Smooth muscle cell of trachea (primary cell): ENCODE measurements at places on chromosomes 4 and X. TPM values are rescaled to one million over a fixed set of nuclear protein-coding genes. Genes with fewer than 3 reads are reported as not detected.

The PHOX2B gene
- total RNA-seq, result not detected in 2 replicates

The WAS gene
- 0.17 TPM in 1 of 2 replicates, not detected in the other for total RNA-seq

The PCDH19 gene
- total RNA-seq, result under 0.01 TPM in 2 replicates

The IGSF1 gene
- total RNA-seq, result not detected in 2 replicates

The NXF2B gene
- not detected in 2 replicates for total RNA-seq

The XPNPEP2 gene
- total RNA-seq, result 0.73 and 5.0 TPM in 2 replicates

The SLC25A53 gene
- total RNA-seq, result 12.7 and 17.0 TPM in 2 replicates

The SPANXN4 gene
- not detected in 2 replicates for total RNA-seq

The GSX2 gene
- total RNA-seq, result not detected in 2 replicates

The UCP1 gene
- not detected in 2 replicates for total RNA-seq
